Ovary (tissue), 10 donors: ENCODE measurements at places on chromosomes 6 and 20.

DNA sequence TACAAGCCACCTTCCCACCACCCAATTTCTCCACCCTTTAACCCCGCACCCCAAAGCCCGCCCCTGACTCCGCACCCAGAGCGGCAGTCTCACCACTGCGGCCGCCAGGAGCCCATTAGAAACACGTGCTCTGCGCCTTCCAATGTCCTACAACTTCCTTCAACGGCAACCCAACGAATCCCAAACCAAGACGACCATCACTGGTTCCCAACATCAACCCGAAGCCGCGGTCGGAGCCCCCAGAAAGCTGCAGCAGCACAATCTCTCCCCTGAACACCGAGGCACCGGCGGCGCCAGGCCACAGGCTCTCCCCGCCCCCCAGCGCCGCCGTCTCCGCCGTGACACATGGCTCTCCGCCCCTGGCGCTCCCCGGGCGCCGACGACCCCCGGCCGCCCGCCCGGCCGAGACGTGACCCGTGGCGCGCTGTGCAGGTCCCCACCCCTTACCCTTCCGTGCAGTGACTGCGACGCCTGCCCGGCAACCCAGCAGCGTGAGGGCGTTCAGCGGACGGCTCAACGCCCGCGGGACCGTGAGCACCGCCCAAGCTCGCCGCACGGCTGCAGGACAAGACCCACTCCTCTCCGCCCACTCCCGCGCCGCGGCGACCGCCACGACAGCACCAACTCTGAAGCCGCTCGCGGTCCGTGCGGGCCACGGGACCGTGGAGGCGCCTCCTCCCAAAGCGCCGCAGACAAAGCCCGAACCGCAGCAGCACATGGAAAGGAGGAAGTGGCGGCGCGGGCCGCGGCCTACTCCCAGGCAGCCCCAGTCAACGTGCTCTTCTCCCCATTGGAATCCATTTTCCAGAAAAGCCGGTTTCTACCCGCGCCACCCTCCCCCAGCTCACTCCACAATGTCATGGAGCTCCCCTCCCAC, 551 bp downstream of the SYNCRIP start:
- no peak for DNase-seq

DNA sequence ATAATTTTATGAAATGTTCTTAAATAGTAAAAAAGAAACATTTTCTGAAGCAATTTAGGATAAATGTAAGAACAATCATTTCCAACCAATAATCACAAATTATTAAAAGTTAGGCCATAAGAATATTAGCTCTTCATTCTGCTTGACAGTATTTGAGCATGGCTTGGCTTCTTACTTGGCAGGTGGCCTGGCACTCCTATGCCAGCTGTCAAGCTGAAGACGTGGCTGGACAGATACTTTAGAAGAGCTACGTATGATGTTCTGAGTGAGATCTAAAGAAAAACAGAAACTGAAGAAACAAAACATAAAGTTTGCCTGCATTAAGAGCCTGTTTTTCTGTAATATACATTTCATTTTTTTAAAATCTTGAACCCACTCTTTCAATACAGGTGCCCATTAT, 438.9 kb downstream of the GRIK2 start:
- no peak for DNase-seq

DNA sequence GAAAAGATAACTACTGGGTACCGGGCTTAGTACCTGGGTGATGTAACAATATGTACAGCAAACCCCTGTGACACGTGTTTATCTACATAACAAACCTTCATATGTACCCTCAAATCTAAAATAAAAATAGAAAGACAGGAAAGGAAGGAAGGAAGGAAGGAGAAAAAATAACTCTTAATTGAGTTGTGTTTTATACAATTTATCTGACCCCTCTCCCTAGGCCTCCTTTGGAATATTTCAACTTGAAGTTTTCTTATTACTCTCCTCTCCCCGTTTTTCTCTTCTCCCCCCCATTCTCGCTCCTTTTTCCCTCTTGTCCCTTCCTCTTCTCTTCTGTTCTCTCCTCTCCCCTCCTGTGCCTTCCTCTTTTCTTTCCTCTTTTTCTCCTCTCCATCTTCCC, 156.1 kb downstream of the F13A1 start:
- DNase-seq = no peak

DNA sequence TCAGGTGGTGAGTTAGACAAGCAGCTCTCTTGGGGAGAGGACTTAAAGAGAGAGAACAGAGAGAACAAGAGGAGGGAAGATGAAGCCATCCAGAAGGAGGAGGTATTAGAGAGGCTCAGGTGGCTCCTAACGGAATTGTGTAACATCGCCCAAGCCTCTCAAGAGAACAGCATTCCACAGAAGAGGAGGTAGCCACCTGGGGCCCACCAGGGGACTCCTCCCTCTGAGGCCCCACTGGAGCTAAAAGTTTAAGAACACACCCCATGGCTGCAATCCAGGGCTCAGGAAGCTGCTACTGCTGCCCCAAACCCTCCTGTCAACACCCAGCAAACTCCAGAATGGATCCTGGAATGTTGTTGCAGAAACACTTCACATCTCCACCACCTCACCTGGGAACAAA, 23.6 kb upstream of the MDFI start:
- DNase-seq = no peak

GRCh38 chr6:134405386-134406087, 87.6 kb upstream of the SGK1 start:
- DNase-seq = no peak

DNA sequence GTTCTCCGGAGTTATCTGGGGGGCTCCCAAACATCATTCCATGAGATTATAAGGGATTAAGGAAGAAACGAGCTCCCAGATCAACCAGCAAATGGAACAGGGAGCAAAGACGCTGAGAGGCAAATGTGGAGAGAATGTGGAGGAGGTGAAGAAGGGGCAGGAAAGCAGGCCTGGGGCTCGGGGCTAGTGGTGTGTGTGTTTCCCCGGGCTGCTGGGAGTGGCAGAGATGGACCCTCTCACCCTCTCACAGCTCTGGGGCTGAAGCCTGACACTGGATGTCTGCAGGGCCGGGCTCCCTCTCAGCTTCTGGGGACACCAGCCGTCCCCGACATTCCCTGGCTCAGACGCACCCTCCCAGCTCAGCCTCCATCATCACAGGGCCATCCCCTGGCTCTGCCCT, 212.6 kb downstream of the THBS2 start:
- DNase-seq = no peak

DNA sequence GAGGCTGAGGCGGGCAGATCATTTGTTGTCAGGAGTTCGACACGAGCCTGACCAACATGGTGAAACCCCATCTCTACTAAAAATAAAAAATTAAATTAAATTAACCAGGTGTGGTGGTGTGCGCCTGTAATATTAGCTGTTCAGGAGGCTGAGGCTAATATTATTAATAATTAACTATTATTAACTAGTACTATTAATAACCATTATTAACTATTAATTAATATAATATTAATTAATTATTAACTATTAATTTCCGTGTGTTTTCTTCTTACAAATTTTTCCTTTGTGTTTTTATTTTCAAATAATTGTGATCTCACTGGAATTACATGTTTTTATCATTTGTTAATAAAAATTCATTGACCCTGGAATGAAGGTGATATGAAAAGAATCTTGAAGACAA, 557.4 kb upstream of the ADGRB3 start:
- DNase-seq = no peak

DNA sequence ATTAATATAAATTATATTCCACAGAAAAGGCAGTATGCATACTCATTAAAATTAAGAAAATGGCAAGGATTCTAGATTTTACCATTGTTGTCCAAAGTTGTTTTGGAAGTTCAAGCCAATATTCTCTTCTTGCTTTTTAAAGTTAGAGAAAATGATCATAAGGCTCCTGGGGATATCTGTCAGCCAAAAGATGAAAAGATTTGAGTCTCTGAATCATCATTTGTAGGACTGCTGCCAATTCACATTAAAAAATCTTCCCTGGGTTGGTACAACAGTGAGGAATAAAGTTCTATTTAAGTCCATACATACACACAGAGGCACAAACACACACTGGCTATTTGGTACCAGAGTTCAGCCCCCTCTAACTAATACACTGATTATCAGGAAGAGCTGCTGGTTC, 620.1 kb downstream of the COL12A1 start:
- DNase-seq = no peak

- no peak for DNase-seq
Observed at GRCh38 chr6:157029980-157030690, 253.0 kb downstream of the ARID1B start.

DNA sequence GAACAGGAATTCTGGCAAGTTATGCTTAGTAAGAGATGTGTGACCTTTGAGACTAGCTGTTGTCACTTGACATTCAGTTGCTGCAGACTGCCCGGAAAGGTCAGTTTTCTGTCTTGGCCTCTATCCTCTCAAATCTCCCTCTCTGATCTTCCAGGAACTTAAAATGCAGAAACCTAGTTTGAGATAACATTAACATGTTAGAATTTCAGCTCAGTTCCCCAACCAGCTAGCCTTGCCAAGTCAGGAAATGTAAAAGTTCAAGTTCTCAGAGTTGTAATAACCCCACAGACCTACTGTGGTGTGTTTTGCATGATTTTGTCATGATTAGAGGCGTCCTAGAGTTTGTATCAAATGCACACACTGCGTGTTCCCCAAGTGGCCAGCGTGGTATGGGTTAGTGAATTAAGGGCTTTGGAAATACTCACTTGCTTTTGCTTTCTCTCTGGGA, 46.6 kb downstream of the DUSP22 start:
- no peak for DNase-seq

- peak; percentile 57 for DNase-seq
Observed at GRCh38 chr6:112251171-112251875, 3.0 kb downstream of the LAMA4 start.
